ENCODE measurements at places on chromosomes 13 and 19.

DNA sequence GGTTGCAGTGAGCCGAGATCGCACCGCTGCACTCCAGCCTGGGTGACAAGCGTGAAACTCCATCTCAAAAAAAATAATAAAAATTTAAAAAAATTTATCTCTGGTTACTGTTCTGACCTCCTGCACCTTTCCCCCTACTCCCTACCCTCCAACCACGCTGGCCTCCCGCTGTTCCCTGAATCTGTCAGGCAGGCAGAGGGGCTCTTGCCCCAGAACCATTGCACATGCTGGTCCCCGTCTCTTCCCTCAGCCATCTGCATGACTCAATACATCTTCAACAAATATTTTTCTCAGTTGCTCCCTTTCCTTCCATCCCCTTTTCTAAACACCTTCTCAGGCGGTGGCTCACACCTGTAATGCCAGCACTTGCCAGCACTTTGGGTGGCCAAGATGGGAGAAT is 1.1 kb upstream of the FAM187B start:
- no peak for DNase-seq

GRCh38 chr13:39561971-39562370 is 41.0 kb downstream of the LHFPL6 start:
- no peak for DNase-seq

GRCh38 chr13:30111810-30112209 is 195.5 kb downstream of the KATNAL1 start:
- DNase-seq, result no peak

DNA sequence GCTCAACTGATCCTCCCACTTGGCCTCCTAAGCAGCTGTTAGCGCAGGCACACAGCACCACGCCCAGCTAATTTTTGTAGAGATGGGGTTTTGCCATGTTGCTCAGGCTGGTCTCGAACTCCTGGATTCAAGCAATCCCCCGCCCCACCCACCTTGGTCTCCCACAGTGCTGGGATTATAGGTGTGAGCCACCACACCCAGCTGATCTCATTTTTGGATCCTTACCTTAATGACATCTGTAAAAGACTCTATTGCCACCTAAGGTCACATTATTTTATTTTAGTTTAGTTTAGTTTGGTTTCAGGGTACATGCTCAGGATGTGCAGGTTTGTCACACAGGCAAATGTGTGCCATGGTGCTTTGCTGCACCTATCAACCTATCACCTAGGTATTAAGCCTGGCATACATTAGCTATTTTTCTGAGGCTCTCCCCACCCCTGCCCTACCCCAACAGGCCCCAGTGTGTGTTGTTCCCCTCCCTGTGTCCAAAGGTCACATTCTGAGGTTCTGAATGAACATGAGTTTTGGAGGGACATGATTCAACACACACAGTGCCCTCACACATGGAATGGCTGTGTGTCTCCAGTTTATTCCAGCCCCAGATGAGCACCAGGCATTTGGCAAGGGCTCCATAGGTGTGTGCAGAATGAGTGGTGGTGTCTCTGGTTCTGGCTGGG is 1.3 kb downstream of the OR10H5 start:
- no peak for DNase-seq

DNA sequence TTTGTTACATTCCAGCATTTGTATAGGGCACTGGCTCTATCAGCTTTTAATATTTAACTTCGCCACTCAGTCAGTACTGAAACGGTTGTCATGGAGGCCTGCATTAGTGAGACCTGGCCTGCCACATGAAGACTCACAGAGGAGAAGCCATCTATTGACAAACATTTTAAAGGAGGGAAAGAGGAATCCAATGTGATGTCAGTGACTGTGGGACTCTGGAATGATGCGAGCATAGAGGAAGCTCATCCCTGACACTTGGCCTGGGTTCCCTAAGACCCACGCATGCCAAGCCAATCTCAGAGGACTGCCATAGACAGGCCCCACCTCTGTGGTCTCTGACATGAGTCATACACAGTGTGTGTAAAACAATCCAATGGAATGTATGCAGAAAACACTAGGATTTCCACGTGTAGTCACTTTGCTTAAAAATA is 7.9 kb upstream of the DPY19L3 start:
- no peak for DNase-seq

DNA sequence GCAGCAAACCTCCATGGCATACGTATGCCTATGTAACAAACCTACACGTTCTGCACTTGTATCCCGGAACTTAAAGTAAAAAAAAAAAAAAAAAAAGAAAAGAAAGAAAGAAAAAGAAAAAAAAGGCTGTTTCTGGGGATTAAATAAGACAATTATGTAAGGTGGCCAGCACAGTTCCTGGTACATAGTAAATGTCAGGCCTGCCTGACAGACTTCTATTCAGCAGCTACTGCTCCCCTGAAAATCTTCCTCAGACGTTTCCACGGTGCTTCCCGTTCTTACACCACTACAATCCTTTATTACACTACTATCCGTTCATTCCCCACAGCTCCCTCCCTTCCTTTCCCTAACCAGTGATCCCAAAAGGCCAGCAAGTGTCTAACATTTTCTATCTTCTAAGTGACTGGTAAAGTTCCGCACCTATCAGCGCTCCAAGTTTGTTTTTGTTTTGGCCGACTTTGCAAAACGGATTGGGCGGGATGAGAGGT is 636 bp upstream of the RB1 start:
- no peak for DNase-seq

- no peak for DNase-seq
These were observed 18.5 kb upstream of the ZNF681 start for GRCh38 chr19:23777216-23777615.

DNA sequence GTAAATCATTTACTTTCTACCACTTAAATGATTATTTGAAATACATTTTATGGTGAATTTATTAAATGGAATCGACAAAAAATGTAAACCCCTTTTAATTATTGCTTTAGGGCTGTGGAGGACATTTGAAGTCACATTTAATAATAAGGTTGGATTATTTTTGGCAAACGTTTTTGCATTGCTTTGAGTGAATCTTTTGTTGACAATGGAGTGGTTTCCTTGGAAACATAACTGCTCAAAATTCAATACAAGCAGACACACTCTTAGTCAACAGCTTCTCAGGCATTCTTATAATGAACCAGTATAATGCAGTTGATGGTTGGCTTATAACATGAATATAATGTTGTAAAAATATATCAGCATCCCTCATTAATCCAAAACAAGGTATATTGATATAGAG is 104.7 kb downstream of the DCLK1 start:
- DNase-seq, result no peak

GRCh38 chr13:43146400-43146799 is 123.0 kb downstream of the DNAJC15 start:
- DNase-seq, result no peak

GRCh38 chr19:18045307-18046050 is 37.5 kb downstream of the ARRDC2 start:
- DNase-seq, result no peak
